ENCODE measurements at places on chromosomes 5 and 9. TPM values are rescaled to one million over a fixed set of nuclear protein-coding genes. Genes with fewer than 3 reads are reported as not detected.
A peak's percentile ranks its signal among the peaks of the same experiment; 100 is the strongest.

DNA sequence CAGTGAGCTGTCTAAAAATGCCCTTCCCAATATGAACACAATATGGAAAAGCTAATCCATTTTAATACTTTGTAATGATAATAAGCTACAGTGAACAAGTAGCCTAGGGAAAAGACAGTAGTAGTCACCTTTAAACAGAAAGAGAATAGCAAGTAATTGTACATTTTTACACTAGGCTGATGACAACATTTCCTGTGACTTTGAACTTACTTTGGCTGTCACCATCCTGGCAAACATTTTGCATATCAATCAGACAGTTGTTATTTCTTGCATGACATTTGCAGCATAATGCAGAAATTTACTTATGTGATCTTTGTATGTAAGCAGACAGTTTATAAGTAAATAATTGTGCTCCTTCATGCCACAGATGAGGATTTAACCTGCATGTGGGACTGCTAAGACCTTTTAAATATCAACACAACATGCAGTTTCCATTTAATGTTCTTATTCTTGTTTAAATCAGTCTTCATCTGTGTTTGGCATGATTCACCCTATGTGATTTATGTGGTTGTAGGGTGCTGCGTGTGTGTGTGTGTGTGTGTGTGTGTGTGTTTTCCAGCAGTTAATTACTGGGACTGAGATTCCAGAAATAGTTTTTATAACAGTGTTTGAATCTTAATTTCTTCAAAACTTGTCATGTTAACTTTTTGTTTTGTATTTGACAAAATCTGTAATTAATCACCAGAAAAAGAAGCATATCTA is 997.1 kb upstream of the ARRDC3 start:
- DNase-seq: peak; percentile 17

GRCh38 chr9:96131825-96132224 is 170.2 kb downstream of the HSD17B3 start:
- DNase-seq: no peak

DNA sequence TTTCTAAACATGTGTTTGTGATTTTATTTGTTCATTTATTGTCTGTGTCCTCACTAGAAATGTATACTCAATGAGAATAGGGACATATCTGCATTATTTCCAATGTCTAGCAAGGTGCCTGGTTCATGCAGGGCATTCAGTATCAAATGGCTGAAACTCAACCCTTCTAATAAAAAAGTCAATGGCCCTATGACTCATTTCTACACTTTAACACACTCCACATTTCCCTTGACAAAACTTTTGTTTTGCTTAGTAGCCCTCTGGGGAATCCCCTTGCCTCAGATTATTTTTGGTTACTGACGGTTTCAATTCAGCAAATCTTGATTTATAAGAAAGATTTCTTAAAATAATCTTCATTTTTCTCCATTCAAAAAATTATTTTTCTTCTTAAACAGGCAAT is 206.0 kb upstream of the DMRTA1 start:
- no peak for DNase-seq

DNA sequence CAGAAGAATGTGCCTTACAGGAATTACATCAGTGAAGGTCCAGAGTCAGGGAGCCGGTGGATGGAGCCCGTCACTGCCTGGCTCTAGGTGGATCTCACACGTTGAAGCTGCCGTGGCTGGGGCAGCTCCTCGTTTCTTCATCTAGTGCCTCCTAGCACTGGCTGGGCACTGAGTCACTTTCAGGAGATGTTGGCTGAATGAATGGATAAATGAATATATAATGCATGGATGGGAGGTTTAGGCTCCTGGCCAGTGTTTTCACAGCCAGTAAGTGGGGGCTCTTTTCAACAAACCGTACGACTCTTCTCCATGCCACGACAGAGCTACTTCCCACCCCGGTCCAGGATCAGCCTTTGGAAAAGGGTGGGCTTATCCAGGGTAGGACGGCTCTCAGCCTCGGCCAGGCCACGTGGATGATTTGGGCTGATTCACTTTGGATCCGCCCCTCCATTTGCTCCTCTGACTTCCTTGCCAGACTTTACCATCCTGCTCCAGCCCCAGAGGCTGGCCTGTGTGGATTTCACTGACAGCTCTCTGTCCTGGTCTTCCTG is 1.3 kb upstream of the SH3PXD2B start:
- peak; percentile 44 for DNase-seq

GRCh38 chr9:31027678-31028077 is 1356.8 kb upstream of the ACO1 start:
- DNase-seq: no peak

- peak; percentile 38 for DNase-seq
Observed at GRCh38 chr5:32443145-32443540, 1.4 kb downstream of the ZFR start.

C5 gene
- total RNA-seq: 1.3 TPM

ZNF300 gene
- total RNA-seq: 10.8 TPM

DEPDC1B gene
- total RNA-seq: 33.4 TPM
